ENCODE measurements at places on chromosomes 2 and 18.

GRCh38 chr18:28078849-28079248 lies 98.1 kb downstream of the CDH2 start:
- no peak for DNase-seq

DNA sequence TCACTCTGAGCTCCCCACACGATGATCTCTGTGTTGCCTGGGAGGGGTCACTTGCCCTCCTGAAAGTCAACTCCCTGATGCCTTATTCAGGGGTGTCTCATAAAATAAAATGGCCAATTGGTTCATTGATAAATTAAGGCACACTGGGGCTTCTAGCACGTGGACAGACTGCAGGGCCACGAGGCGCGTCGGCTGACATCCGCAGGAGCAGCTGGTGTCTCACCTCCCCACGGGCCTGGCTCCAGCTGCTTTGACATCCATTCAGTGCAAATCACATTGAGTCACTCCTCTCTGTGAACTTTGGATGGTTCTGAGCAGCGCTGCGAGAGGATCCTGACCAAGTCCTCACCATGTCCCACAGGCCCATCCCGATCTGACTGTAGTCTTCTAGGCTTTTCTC lies 4.6 kb upstream of the ST8SIA3 start:
- no peak for DNase-seq

DNA sequence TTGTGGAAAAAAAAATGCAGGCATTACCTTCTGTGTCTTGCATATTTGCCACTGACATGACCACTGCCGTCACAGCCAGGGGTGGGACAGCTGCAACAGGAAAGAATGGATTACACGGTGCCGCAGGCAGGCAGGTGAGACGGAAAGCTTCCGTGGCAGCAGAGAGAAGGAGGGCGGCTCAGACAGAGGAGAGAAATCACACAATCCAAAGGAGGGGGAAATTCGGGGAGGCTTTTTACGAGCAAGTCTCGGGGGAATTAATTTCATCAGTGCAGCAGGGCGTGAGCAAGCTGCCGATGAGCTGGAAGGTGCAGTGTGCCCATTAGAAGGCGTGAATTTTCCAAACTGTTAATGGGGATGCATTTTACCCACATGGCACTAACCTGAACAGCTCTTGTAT lies 234.8 kb upstream of the PXDN start:
- DNase-seq = no peak

DNA sequence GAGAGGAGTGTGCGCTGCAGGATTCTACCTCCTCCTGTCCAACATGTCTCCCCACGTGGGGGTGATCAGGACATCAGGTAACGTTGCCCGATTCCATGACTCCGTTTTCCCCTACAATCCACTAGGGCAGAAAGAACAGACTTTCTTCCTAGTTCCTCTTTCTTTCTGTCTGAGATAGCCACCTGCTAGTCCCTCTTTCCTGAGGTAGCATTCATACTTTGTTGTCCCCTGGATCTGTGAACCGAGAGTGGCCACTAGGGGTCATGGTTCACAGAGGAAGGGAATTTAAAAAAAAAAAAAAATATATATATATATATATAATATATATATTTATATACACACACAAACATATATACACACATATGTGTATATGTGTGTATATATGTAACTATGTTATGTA lies 210.0 kb upstream of the ZNF521 start:
- DNase-seq = no peak

GRCh38 chr2:21314322-21314835 lies 190.6 kb downstream of the TDRD15 start:
- no peak for DNase-seq

- no peak for DNase-seq
Observed at GRCh38 chr2:21821672-21822227, 698.0 kb downstream of the TDRD15 start.

DNA sequence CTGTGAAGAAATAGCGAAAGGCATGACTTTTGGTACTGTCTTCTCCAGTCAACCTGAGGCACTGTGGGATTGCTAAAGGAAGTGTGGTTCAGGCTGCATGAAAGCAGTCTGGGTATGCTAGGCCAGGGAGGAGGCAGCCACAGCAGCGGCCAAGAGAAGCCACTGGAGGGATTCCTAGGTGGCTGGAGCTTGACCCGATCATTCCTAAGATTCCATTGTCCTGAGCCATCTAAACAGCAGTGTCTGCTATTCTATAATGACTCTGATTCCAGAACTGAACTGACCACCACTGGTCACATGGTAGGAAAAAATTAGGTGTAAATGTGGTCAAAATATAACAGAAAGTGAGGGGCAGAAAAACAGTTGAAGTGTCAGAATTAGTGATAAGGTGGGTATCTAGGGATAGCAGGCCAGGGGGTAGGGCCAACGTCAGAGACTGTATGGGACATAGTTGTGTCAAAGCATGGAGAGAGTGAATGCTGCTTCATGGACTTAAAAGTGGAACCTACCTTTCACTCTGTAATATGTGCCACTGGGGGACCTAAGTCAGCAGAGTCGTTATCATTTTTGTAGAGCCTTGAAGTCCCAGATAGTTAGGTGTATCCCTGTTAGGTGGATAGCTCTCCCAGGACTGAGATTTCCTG lies 204.6 kb downstream of the CTNNA2 start:
- DNase-seq = no peak

Data from activated CD8-positive, alpha-beta memory T cell treated with anti-CD3 and anti-CD28 coated beads for 48 hours (primary cell).